ENCODE measurements at places on chromosomes 3 and 15.

DNA sequence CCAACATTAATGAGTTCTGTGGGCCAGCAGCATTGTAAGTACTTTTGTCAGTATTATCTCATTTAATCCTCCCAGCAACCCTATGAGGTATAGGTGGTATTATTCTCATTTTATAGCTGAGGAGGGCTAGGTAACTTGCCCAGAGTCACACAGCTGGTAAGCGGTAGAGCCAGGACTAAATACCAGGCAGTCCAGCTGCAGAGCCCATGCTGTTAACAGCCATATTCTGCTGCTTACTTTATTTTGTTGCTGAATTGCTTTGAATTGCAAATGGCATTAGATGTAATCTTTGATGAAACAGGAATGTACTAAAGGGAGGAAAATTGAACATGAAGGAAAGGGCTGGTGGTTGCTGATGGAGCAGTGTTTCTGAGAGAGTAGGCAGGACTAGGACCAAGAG, 19.6 kb downstream of the OXNAD1 start:
- DNase-seq: no peak

DNA sequence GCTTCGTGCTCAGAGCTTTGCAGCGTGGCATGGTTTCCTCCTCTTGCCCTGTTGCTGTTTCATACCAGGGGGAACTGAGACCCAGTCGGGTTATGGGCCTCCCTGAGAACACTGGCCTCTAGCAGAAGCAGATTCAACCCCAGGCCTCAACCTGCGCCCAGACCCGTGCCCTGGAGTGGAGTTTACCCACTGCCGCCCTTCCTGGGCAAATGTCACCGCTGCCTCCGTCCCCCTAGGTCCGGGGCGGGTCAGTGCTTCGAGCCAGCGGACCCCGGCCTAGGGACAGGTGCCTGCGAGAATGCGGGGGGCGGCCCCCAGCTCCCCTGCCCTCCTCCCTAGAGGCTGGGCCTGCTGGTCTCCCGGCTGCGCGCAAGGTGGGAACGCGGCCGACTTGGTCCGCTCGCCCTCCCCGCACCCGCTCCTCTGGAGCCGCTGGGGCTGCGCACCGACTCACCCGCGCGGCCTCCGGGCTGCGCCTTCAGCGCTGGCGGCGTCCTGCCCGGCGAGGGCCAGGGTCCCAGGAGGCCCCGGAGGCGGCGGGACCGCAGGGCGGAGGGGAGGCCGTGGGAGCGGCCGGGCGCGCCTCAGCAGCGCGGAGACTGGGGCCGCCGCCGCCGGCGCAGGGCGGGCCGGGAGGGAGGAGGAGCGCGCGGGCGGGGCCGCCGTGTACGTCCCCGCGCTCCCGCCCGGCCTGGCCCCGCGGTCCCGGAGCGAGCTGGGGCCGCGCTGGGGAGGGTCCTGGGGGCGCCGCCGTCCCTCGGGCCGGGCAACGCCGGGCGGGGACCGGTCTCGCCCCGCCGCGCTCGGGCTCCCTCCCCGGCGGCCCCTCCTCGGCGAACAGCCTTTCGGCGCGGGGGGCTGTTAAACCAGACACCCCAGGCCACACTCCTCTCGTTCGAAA, at the start of gene PIGZ:
Gene PIGZ (minus strand): TSS at position 601 of the 901 bp plus-strand sequence. CDS start 16,802 bp downstream, outside the sequence.
- peak; percentile 50 for DNase-seq

DNA sequence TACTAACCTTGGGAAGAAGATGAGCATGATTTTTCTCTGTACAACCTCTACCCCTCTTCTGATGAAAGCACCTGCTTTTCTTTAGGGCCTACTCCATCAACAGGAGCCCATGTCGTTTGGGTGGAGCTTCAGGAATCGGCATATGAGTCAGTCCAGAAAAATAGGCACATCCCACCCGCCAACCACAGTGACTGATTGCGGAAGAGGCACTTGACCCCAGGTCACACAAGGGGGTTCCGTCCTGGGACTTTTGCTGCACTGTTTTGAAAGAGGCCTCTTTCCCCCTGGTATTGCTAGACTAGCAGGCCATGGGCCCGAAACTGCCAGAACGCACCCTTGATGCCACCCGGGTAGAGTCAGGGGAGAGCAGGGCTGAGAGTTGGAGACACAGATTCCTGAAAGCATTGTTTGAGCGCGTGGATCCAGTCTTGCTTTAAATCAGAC, 19.3 kb upstream of the NRROS start:
- DNase-seq: no peak

GRCh38 chr15:79339588-79340314, 28.8 kb downstream of the TMED3 start:
- DNase-seq: no peak

GRCh38 chr3:48151058-48151806, 37.0 kb downstream of the CDC25A start:
- peak; percentile 90 for DNase-seq

GRCh38 chr3:175593331-175593730, 734.2 kb downstream of the NAALADL2 start:
- DNase-seq: no peak

GRCh38 chr3:138078096-138078495, 37.3 kb downstream of the DZIP1L start:
- DNase-seq: no peak

DNA sequence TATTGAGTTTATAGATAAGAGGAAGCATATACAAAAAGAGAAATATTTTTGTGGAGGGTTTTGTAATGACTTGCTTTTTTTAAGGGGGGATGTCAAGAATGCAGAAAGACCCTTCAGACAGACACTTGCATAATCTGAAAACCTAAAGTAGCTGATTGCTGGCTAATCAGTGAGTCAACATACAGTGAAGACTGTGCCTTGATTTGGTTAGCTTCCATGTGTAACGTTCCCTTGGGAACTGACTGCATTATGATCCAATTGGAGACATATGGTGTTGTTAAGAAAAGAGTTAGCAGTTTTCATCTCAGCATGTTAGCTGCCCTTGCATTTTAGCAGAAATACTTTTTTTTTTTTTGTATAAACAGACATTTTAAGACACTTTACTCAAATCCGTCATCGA, 483.2 kb downstream of the RBMS3 start:
- no peak for DNase-seq

- no peak for DNase-seq
Measured at GRCh38 chr3:149174901-149175300, 45.5 kb downstream of the HPS3 start.

- DNase-seq: no peak
Measured at GRCh38 chr3:47469616-47470015, 6.1 kb downstream of the SCAP start.

All from WTC11 (cell line).